T1000 (cell line): ENCODE measurements at places on chromosomes 16 and 17.

DNA sequence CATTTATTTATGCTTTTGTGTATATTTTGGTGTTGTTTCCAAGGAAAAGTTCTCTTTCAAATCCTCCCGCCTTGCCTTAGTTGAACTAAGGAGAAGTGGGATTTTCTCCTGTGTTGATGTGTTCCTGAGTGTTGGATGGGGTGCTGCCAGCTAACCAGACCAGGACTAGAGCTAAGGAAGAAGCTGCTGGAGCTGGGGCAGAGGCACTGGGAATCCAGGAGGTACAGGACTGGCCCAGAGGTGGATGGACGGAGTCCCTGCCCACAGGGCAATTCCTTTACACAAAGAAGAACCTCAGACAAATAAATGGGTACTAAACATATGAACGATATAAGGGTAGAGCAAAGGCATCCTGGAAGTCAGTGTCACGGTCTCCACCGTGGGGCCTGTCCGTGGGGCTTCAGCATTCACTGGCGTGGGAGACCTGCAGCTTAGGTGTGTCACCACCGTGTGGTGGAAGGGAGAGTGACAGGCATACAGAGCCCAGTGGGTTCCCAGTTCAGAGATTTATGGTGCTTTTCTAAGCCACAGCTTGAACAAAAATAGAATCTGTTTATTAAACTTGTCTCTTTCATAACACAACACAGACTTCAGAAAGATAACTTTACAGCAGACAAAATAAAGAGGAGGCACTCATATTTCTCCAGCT lies 270.7 kb downstream of the NTN1 start:
- no peak for DNase-seq

DNA sequence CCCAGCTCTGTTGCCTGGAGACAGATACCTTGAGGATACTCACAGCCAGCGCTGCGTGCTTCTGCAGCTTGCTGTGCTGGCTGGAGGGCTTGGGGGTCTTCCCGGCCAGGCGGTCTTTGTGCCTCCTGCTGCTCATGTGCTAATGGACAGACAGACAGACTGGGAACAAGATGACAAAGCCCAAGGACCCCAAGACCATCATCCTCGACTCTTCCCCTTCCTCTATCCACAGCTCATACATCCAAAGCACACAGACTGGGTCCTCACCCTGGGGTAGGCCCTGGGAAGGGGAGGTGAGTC lies 7.7 kb downstream of the NKIRAS2 start:
- DNase-seq: no peak

DNA sequence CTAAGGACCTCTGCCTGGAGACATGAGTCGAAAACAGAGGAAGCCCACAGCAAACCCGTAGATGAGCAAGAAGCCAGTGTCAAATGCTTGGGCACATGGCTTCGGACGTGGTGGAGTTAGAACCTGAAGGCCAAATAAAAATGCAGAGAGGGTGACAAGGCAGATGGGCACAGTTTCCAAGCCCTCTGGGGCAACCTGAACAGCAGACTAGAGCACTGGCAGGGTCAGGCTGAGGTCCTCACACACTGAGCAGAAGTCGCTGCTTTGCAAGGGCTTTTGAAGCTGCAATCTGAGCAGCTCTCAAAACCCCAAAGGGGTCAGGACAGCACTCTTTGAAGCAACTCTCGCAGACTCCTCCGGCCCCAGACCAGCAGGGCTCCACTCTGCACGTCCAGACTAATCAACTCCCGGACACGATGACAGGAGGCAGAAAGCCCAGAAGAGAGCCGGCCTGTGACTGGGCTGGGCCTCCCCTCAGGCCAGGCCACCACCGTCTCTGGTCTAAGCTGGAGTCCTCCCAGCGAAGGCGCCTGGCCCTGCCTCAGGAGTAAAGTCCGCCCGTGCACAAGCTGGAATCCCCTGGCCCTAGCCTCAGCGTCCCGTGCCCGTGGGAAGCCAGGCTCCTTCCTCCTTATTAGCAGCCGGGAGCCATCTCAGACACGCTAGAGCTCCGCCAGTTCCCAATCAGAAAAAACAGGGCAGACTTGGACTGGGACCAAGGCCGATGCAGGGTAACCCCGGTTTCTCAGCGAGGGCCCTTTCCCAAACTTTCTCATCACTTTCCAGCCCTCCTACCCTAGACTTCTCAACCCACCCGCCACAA lies 924 bp downstream of the SMARCD2 start:
- DNase-seq: peak; percentile 34

DNA sequence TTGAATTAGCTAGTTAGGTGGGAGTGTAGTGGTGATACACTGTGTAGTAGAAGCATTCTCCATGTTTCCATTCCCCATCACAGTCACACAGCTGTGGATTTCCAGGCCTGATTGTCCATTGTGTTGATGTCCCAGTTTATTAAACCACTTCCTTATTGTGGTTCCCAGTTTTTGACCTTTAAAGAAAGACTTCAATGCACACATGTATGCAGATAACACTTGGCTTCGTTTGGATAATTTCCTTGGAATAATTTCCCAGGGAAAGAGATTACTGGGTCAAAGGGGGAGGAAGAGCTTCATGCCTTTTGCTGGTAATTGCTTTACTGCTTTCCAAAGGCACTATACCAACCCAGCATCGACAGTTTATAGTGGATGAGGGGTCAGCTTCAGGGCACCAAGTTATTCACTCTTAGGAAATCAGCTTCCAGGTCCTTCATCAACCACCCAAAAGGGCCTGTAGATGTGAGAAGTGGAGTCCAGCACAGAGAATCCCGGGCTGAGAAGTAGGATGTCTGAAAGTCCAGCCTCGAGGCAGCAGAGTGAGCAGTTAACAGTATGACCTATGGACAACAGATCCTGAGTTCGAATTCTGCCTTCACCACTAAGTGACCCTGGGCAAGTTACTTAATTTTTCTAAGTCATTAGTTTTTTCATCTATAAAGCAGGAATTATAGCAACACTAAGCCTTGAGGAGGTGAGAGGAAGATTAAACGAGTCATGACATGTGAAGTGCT lies 31.3 kb upstream of the TNS4 start:
- no peak for DNase-seq

- DNase-seq: no peak
Observed at GRCh38 chr16:55948230-55948629, 73.1 kb upstream of the CES5A start.

DNA sequence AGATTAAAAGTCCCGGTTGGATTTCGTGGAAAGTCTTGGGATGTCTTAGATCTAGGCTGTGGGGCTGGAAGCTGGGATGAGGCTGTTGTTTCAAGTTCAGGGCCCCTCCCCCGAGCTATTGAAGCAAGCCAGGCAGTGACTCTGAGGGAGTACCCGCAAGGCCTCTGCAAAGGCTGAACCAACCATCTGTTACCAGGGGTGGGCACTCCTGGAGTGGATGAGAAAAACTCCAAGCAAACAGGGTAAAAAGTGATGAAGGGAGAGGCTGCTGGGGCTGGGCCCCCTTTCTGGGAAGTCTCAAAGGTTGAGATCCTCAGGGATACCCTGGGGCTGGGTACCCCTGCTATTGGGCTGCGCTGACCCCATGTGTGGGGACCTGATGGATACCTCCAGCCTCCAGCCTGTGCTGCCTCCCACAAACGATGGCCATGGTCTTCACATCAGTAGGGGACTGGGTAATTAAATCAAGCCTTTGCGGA lies 82.4 kb upstream of the KIFC3 start:
- no peak for DNase-seq

- DNase-seq: no peak
Observed at GRCh38 chr17:9509236-9509816, 66.3 kb downstream of the STX8 start.

GRCh38 chr16:12123462-12123861 lies 146.9 kb downstream of the SNX29 start:
- DNase-seq: no peak

GRCh38 chr16:57639172-57639887 lies 10.9 kb downstream of the ADGRG1 start:
- no peak for DNase-seq

- no peak for DNase-seq
Observed at GRCh38 chr17:73841431-73842060, 197.3 kb upstream of the SDK2 start.

DNA sequence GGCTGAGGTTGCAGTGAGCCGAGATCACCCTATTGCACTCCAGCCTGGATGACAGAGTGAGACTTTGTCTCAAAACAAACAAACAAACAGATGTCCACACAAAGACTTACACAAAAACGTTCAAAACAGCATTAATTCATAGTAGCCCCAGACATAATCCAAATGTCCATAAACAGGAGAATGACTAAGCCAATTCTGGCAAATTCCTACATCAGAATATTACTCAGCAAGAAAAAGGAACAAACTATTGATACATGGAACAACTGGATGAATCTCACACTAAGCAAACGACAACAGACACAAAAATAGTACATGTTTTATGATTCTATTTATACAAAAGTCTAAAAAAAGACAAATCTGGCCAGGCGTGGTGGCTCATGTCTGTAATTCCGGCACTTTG lies 10.8 kb upstream of the KPNB1 start:
- DNase-seq: no peak
